KG1 (cell line): ENCODE measurements at places on chromosomes 1 and 21.

DNA sequence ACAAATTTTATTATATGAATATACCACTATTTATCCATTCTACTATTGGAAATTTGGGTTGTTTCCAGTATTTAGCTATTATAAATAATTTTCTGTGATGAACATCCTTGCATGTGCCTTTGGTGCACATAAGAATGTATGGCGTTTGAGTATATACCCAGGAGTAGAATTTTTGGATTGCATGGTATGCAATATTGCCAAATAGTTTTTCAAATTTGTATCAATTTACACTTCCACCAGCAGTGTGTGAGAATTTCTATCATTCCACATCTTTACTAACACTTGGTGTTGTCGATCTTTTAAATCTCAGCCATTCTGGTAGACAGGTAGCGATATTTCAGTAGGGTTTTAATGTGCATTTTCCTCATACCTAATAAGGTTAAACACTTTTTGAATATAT lies 9.2 kb upstream of the FNBP1L start:
- DNase-seq, result no peak

DNA sequence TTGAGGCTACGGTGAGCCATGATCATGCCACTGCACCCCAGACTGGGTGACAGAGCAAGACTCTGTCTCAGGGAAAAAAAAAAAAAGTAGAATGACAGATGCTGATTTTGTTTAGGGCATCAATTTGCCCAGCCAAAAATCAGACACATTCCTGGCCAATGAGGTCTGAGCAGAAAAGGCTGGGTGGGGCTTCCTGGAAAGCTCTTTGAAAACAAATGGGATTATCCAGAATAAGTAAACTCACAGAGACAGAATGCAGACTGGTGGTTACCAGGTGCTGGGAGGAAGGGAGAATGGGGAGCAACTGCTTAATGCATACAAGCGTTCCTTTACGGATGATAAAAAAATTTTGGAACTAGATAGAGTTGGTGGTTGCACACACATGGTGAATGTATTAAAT lies 10.1 kb upstream of the CITED4 start:
- DNase-seq, result no peak

GRCh38 chr1:58363585-58363984 lies 182.9 kb downstream of the OMA1 start:
- no peak for DNase-seq

DNA sequence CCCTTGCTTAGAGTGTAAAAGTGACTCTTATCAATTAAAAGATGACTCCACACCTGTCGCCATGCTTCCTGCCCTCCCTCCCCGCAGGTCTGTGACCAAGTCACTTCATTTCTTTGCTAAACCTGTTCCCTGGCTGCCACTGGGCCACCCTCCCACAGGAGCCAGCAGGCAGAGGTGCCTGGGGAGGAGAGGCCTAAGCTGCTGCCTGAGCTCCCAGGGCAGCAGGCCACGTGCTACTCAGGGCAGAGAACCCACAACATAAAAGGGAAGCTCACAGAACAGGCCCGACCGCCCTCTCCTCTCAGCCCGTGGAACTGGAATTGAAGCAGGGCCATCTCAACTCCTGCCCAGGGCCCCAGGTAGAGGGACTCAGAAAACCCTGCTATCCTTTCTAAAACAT lies 4.9 kb downstream of the C1orf198 start:
- DNase-seq, result no peak

- no peak for DNase-seq
These were observed 31.6 kb upstream of the PAX7 start for GRCh38 chr1:18599086-18599485.

GRCh38 chr1:20100632-20101355 lies 18.5 kb downstream of the PLA2G2D start:
- DNase-seq, result no peak

GRCh38 chr1:22526098-22526497 lies 37.2 kb upstream of the EPHA8 start:
- DNase-seq, result no peak

- no peak for DNase-seq
These were observed 20.0 kb upstream of the TSNAX start for GRCh38 chr1:231508497-231508896.

- DNase-seq, result no peak
These were observed 35.3 kb downstream of the GDAP2 start for GRCh38 chr1:117894078-117894477.

GRCh38 chr1:205583461-205584130 lies 48.2 kb downstream of the ELK4 start:
- DNase-seq, result no peak

- DNase-seq, result no peak
These were observed 2.8 kb downstream of the TCEA3 start for GRCh38 chr1:23421753-23422240.

DNA sequence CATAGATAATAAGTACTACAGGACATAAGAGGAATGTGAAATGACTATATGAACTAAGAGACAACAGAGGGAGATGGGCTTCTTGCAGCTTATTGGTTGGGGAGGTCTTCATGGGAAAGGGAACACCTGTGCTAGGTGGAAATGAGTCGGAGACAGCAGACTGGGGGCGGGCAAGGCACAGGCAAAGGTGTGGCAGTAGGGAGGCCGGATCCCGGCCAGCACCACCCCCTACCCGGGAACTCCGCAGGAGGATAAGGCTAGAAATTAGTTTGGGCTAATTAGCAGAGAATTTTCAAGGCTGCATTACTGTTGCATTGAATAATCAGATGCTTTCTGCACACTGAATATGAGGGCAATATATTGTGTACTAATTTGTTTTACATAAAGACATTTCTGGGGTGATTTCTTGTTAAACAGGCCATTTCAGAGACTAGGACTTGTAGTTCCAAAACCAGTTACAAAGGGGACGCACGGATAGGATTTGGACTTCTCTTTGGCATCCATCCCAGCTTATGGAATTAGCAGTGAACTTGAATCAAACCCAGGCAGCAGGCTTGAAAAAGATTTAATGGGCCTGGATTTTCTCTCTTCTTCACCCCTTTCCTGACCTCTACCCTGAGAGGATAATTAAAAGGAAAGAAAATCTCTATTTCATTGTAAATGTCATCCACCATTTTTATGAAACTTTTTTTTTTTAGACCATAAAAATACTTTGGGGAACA lies 2.2 kb upstream of the HUNK start:
- DNase-seq, result no peak

- no peak for DNase-seq
These were observed 70.3 kb upstream of the JAK1 start for GRCh38 chr1:65036570-65037051.

GRCh38 chr1:62269851-62270495 lies 49.3 kb downstream of the KANK4 start:
- DNase-seq, result no peak

DNA sequence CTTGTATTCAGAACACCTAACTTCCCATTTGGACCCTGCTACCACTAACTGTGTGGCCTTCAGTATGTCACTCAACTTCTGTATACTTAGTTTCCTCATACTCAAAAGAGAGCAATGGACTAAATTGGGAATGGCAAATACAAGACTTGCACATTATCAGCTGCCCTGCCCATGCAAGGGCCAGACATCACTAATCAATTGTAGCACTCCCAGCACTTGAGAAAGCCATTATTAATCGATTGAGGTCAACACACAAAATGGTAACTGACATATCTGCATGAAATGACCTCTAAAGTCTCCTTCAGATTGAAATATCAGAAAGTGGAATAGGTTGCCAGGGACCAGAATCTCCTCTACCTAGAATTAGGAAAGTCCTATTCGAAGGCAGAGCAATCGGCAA lies 59.2 kb downstream of the MT1HL1 start:
- no peak for DNase-seq

DNA sequence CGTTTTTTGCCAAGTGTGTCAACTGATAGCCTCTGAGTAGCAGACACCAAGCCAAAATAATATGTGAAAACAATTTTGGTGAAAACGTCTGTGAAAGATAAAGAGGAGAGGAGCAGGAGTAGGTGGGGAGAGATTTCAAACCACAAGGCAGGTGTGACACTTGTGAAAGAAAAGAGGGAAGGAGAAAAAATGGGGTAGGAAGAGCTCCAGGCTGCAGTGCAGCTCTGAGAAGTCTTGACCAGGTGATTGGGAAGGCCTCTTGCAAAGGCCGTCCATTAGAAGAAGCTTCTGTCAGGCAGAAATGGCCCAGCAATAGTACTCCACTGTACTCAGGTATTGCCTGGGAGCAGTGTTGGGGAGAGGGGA lies 10.6 kb upstream of the RAVER2 start:
- DNase-seq, result no peak

GRCh38 chr1:221228594-221228993 lies 349.4 kb downstream of the HLX start:
- no peak for DNase-seq

GRCh38 chr1:233662575-233663304 lies 48.8 kb downstream of the KCNK1 start:
- no peak for DNase-seq
